Activated gamma-delta T cell treated with anti-CD3 and anti-CD28 coated beads, Interleukin-2, amount 50 U/mL, for 16 hours (primary cell): ENCODE measurements at places on chromosomes 16 and 17.

GRCh38 chr17:76986365-76986764, 118.2 kb downstream of the MGAT5B start:
- DNase-seq = no peak

DNA sequence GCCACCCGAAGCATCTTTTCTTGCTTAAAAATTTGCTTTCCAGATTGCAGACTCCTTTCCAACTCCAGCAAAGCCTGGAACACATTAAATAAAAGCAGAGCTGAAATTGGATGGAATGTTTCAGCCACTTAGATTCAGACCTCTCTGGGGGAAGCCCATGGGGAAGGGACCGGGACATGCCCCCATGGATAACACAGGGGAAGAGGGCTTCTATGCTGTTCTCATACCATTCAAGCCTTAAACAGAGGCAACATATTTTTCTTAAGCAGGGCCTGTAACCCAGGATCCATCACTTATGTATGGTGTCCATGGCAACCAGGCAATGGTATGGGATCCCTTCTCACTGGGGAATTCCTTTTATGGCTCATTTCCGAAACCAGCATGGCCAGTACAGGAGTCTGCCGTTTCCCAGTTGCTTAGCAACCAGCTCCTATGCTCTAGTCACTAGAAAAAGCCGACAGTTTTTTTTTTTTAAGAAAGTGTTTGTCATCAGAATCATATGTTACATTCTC, 62.0 kb upstream of the MARCHF10 start:
- DNase-seq = no peak

- no peak for DNase-seq
Observed at GRCh38 chr17:59671386-59671785, 35.8 kb downstream of the PTRH2 start.

- DNase-seq = peak; percentile 16
Observed at GRCh38 chr16:79089735-79090284, 510.7 kb downstream of the MAF start.

- DNase-seq = no peak
Observed at GRCh38 chr17:80817321-80817845, 174.3 kb upstream of the CHMP6 start.

GRCh38 chr17:29723278-29724047, 100.8 kb upstream of the CORO6 start:
- no peak for DNase-seq

DNA sequence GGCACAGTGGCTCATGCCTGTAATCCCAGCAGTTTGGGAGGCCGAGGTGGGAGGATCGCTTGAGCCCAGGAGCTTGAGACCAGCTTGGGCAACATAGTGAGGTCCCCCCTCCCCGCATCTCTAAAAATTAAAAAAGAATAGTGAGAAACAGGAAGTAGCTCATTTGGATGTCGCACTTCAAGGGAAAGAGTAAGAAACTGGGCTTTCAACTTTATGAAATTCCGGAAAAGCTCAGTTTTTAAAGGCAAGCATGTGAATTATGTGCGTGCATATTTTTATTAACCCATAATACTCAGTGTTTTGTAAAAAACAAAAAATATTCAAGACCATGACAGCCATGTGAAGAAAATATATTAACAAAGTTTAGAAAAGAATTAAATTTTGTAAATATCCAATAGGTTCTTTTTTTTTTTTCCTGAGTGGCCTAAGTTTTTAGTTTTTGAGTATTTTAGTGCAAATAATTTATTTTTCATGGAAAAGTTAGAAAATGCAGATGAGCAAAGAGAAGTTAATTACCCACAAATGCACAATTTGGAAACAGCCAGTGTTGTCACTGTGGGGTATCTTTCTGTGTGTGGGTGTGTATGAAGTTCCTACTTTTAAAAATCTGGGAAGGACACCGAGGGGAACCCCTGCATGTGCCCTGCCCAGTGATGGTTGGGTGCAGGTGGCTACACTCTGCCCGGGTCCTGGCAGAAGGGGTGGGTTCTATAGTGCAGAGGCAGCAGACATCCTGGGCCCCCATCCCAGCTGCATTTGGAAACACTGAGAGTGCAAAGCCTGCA, 40.0 kb downstream of the CIBAR2 start:
- no peak for DNase-seq

- no peak for DNase-seq
Observed at GRCh38 chr16:78405833-78406232, 306.4 kb downstream of the WWOX start.

- no peak for DNase-seq
Observed at GRCh38 chr16:25270577-25270976, 12.9 kb upstream of the ZKSCAN2 start.

GRCh38 chr16:30030011-30030685, 923 bp downstream of the TLCD3B start:
- no peak for DNase-seq

DNA sequence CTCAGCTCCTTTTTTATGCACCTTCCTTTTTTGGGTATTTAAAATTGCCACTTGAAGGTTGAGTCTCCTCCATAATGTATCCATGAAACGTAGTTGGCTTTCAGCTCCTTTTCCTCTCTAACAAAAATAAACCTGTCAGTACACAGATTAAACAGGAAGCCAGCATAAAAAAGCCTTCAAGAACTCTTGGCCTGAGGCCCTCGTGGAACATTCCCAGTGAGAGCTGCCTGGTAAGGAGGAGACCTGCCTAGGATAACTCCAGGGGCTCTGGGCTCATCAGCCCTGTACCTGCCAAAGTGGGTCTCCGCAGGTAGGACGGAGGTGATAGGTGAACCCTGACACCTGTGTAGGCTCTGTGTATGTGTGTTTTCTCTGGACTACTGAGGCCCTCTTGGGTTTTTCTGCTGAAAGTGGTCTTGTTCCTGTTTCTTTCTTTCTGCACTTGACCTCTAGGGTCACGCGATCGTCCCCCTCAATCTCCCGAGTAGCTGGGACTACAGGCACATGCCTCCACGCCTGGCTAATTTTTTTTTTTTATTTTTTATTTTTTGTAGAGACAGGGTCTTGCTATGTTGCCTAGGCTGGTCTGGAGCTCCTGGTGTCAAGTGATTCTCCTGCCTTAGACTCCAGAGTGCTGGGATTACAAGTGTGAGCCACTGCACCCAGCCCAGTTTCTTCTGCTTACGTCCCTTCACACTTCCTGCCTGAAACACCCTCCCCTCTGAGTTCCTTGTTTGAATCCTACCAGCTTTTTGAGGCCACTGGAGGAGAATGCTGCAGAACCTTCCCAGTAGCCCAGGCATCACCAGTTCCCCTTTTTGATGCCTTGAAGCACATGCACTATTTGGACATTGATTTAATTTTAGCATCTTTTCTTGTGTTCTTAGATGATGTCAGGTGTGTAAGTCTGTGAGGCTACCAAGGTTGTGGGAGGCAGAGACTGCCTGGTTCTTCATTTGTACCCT, 9.8 kb downstream of the PGS1 start:
- no peak for DNase-seq

DNA sequence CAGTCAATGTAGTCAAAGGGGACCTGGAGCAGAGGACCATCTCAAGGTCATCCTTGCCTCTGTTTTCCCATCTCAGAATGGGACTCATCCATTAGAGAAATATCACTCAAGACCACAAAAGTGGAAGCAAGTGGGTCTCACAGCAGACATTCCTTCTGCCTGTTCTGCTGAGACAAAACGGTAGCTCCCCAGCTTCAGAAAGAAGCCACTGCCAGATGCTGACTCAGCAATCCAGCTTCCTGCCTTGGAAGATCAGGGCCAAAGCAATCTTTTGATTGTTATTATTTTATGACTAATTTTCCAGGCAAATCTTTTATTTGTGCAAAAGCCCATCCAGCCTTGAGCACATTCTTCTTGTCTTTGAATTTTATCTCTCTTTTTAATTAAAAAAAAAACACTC, 86.8 kb downstream of the CCT6B start:
- no peak for DNase-seq

DNA sequence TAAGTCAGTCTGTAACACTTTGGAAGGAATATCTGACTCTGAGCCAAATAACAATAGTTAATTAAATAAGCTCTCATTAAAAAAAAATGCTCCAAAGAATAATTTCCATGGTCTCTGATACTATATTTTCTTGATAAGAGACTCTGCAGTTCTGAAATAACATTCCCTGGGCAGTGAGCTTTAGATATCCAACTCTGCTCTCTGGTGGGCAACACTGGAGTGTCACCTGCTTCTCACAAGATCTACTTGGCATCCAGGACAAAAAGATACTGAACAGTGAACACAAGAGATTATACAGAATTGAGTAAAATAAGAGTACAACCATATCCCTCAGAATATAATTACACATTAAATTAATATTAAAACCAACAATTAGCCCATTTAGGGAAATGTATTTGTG, 13.7 kb downstream of the BLMH start:
- DNase-seq = no peak

- DNase-seq = no peak
Observed at GRCh38 chr16:59224401-59224800, 490.3 kb upstream of the GOT2 start.

GRCh38 chr17:72233986-72234385, 113.2 kb downstream of the SOX9 start:
- DNase-seq = no peak

DNA sequence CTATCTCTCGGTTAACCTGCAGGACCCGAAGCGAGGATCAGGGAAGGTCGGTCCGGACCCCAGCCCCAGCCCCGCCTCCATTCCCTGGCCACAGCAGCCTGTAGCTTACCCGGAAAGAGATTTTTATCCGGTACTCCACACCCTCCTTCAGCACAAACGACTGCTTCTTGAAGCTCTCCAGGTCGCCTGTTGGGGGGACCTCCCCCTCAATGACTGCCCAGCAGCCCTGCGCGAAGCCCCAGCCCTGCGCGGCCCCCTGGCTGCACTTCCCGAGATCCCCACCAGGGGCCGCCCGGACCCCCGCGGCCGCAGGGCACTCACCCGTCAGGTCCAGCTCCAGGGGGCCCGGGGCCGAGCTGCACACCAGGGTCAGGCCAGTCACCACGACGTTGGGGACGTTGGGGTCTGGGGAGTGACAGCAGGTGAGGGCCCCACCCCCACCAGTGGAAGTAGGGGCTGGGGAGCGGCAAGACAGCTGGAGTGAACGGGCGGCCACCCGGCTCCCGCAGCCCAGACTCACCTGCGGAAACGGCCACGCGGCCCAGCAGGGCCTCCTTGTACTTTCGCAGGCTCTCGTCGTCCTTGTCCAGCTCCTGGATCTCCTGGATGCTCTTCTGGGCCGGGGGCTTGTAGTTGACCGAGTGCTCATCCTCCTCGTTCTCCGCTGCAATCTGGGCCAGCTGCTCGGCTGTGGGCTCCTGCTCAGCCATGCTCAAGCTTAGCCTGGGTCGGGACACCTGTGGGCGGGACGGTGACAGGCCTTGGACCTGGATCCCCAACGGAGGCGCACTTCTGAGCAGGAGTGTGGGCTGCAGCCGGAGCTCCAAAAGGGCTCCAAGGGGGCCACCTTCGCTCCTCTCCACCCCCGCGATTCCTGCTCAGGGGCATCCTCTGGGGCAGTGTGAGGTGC, 1.7 kb downstream of the ARHGDIA start:
- DNase-seq = peak; percentile 37

GRCh38 chr17:76246080-76247066, 6.1 kb upstream of the RNF157 start:
- DNase-seq = no peak

GRCh38 chr17:17198281-17198680, 7.9 kb downstream of the PLD6 start:
- DNase-seq = no peak

- DNase-seq = no peak
Observed at GRCh38 chr17:58232707-58233156, 5.7 kb upstream of the LPO start.

DNA sequence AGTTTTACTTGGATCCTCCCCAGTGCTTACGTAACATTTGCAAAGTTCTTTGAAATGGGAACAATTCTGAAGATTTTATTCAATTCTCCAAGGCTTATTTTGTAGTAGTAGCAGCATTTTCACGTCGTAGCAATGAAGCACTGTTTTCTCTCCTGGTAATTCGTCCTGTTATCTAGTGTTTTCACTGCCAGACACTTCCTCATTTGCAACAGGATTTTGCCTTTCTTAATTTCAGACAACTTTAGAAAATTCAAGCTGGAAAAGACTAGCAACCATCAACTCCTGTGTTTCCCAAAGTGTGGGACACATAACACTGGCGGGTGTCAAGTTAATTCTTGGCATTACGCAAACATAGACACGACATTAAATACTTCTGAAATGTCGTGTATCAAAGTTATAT, 131.6 kb downstream of the CHD9NB start:
- DNase-seq = no peak

- no peak for DNase-seq
Observed at GRCh38 chr17:51045621-51046020, 75.0 kb downstream of the SPAG9 start.

DNA sequence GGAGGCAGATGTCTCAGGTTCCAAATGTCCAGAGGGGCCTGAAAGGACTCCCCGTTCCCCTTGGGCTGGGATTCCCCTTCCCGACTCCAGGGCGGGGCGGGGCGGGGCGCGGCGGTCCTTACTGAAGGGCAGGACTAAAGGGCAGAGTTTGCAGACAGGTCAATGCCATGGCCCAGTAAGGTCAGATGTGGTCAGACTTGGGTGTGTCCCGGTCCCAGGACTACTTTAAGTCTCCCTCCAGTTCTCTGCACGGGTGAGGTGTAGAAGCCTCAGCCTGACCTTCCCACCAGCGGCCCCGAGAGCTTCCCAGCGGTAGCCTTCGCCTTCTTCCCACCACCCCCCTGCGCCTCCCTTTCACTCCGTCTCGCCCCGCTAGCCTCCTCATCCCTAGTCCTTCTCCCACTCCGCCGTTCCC, 532 bp downstream of the KDM6B start:
- peak; percentile 46 for DNase-seq

- no peak for DNase-seq
Observed at GRCh38 chr16:65327346-65327745, 205.5 kb upstream of the CDH11 start.

GRCh38 chr16:79899316-79899715, 298.8 kb upstream of the MAF start:
- no peak for DNase-seq

- DNase-seq = peak; percentile 16
Observed at GRCh38 chr16:2816751-2817339, at the start of gene PRSS21. Gene PRSS21, plus strand, starts transcription at chr16:2817237. Its CDS starts 32 bp downstream, at chr16:2817269.

DNA sequence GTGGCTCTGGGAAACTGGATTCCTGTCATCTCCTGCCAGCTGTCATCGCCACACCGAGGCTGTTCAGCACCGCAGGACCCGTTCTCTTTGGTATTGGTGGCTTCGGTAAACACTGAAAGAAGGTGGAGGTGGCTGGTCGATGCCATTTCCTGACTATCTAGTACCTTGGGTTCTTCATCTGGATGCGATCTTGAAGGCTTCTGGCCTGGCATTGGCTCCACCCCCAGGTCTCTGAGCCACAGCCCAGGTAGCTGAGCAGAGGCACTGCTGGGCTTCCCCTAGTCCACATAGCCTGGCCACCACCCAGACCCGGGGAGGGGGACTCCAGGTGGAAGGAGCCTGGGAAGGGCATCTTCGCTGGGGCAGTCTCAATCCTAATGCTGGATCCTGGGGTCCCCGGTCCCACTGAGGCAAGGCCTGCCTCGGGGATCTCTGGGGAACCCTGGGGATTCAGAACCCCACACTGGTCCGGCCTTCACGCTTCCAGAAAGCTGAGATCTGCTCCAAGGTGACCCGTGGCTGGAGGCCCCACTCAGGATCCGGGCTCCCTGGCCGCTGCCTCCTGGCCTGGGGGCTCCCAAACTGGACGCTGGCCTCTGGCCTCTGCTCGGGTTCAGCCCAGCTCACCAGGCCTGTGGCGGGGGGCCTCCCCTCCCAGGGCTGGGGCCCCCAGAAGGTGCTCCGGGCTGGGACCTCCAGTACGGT, 1.8 kb downstream of the C16orf54 start:
- peak; percentile 34 for DNase-seq
